ENCODE measurements at places on chromosomes 13 and 19.

DNA sequence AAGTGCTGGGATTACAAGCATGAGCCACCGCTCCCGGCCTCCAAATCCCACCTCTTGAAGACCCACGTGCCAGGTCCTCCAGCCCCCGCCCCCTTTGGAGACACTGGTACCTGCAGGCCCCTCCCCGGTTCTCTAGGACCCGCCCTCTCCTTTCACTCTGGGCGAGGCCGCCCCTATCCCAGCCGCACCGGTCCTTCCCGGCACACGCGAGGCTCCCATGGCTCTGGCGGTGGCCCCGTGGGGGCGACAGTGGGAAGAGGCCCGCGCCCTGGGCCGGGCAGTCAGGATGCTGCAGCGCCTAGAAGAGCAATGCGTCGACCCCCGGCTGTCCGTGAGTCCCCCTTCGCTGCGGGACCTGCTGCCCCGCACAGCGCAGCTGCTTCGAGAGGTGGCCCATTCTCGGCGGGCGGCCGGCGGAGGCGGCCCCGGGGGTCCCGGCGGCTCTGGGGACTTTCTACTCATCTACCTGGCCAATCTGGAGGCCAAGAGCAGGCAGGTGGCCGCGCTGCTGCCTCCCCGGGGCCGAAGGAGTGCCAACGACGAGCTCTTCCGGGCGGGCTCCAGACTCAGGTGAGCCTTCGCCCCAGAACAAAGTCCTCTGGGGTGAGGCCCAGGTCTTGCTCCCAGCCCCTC, at the start of gene CBLC:
CBLC (plus strand) TSS at position 176 of the 633 bp plus-strand sequence; CDS start at position 218, 42 bp downstream.
- DNase-seq, result no peak

- DNase-seq, result no peak
These were observed 24.3 kb upstream of the SPACA7 start for GRCh38 chr13:112351825-112352224.

DNA sequence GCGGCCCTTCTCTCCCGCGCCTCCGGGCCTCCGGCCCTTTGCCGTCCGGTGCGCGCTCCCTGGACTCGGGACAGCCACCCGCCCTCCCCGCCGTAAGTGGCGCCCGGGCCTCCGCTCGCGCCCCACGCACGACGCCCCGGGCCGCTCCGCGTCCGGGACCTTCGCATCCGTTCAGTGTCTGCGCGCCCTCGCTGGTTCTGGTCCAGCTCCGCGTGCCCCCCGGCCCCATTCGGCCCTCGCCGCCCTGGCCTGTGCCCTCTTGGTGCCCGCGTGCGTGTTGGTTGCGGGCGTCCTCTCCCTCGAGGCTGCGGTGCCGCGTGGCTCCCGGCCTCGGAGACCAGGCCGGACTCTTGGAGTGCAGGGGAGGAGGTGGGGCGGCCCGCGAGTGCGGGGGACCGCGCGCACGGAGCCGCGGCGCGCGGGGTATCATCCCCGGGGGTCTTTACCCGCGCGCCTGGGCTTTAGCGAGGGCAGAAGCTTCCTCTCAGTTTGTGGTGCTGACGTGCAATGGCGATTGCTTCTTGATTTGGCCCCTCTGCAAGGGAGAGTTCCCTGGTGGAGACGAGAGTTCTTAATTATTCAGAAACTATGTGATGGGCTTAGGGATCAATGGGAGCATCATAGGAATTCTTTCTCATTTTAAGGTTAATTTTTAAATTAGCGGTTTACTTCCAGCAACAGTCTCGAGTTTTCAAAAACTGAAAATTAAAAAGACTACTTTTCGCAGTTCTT, 757 bp downstream of the WASF3 start:
- no peak for DNase-seq

GRCh38 chr13:89694451-89694850, 1653.0 kb upstream of the MIR17HG start:
- DNase-seq, result no peak

DNA sequence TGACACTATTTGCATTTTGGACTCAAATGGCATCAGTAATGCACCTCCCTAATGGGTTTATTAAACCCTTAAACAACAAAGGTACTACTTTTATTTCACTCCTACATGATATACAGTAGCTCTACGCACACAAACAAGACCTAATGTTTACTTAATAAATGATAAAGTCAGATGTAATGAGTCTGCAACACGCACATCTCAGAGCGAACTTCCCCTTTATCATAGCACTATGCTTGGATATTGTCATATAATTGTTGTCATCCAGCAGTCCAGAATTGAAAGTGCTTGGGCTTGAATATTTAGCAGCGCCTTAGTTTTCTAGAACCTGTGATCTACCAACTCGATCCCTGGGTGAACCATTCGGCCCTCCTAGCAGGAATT, 772 bp downstream of the PARP4 start:
- no peak for DNase-seq
